ENCODE measurements at places on chromosomes 11 and 22.

GRCh38 chr11:12761029-12761428, 86.8 kb downstream of the TEAD1 start:
- DNase-seq = no peak

- no peak for DNase-seq
Measured at GRCh38 chr11:13841393-13841792, 121.1 kb upstream of the SPON1 start.

DNA sequence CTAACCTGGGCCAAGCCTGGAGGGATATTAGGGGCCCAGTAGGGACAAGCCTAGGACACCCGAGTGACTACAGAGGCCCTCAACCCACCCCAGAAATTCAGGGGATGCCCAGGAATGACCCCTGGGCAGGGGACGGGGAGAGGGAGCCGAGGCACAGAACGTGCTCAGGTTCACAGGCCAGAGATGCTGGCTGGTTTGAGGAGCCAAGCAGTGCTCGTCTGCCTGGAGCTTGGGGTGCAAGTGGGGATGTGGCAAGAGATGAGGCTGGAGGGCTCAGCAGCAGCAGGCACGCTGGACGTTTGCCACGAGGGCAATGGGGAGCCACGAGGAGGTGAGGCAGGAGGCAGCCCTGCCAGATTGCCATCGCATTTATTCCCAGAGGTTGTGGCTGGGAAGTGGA, 34.0 kb upstream of the EMID1 start:
- no peak for DNase-seq

DNA sequence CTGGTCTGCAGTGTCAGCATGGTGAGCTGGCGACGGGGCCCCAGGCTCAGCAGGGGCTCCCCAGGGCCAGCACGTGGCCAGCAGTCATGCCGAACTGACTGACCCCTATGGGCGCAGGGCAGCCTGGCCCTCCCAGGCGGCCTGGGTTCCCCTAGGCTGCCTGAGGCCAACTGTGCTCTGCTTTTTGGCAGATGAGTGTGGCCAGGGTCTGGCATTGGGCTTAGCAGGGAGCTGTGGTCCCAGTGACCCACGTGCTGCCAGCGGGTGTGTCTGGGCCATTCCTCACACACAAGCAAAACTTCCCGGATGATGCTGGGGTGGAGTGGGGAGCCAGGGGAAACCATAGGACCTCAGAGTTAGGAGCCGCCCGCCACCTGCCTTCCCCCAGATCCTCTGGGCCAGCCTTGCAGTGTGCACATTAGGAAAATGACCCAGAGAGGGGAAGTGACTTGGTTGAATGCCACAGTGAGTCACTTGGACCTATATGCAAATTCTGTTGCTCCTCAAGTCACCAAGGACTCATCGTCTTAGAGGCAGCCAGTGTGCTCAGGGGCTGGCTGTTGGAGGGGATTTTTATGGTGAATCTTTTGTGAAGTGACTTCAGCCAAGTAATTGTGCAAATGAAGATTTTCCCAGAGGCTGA, 6.5 kb downstream of the ADORA2A start:
- DNase-seq = no peak

DNA sequence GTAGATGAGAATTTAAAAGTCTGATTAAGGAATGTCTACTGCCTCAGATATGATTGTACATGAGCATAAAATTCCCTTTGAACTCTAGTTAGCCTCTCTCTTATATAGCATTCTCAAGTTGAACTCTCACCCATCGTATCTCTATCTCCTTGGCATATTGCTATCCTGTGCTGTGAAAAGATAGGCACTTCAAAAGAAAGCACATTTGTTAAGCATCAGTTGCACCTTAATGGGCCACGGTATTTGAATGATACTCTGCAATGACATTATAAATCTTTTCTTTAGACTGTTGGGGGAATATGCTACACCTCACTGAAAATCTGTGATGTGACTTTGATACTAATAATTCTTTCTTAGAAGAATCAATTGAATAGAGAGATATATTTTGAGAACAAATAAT, 570.7 kb downstream of the JRKL start:
- DNase-seq = no peak

GRCh38 chr22:46075764-46076531, 74.4 kb upstream of the PPARA start:
- no peak for DNase-seq

DNA sequence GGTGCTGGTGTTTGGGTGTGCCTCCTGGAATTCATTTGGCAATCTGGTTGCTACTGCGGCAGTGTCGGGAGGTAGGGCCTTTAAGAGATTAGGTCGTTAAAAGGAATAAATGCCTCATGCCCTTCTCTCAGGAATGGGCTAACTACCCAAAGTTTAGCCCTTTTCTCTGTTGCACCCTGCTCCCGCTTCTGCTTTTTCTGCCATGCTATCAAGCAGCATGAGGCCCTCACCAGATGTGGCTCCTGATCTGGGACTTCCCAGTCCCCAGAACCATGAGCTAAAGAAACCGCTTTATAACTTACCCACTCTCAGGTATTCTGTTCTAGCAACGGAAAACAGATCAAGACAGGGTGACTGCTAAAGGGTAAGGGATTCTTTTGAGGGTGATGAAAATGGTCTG, 6.3 kb downstream of the EIF3D start:
- no peak for DNase-seq

- DNase-seq = no peak
Measured at GRCh38 chr11:117663821-117664220, 133.2 kb downstream of the DSCAML1 start.

GRCh38 chr11:31767685-31768084, 43.4 kb downstream of the PAX6 start:
- no peak for DNase-seq

GRCh38 chr11:4061700-4062099, 32.9 kb upstream of the RRM1 start:
- no peak for DNase-seq

- no peak for DNase-seq
Measured at GRCh38 chr11:12239804-12240371, 129.5 kb downstream of the MICAL2 start.

GRCh38 chr22:34072585-34072984, 152.3 kb upstream of the LARGE1 start:
- no peak for DNase-seq

DNA sequence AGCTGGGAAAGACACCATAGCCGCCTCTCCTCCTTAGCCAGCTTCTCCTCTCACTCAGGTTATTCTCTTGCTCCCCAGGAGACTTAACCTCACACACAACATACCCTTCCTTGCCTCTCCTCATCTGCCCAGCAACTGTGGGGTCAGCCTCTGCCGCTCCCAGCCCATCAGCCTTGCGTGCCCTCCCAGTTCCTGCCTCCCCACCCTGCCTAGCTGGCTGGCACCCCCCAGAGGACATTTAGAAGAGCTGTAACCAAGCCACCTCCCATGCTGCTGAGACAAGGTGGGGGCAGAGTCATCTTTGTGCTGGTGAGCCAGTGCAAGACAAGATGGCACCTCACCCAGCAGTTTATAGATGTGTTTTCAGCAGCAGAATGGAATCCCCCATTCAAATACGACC, 38.2 kb downstream of the TOM1 start:
- no peak for DNase-seq

GRCh38 chr11:29163231-29163630, 853.6 kb downstream of the KCNA4 start:
- DNase-seq = no peak

- DNase-seq = no peak
Measured at GRCh38 chr22:20441631-20442484, 4.2 kb upstream of the SCARF2 start.

GRCh38 chr11:35752115-35752514, 89.5 kb downstream of the TRIM44 start:
- DNase-seq = no peak

- DNase-seq = no peak
Measured at GRCh38 chr11:35463331-35463751, 44.0 kb upstream of the SLC1A2 start.

DNA sequence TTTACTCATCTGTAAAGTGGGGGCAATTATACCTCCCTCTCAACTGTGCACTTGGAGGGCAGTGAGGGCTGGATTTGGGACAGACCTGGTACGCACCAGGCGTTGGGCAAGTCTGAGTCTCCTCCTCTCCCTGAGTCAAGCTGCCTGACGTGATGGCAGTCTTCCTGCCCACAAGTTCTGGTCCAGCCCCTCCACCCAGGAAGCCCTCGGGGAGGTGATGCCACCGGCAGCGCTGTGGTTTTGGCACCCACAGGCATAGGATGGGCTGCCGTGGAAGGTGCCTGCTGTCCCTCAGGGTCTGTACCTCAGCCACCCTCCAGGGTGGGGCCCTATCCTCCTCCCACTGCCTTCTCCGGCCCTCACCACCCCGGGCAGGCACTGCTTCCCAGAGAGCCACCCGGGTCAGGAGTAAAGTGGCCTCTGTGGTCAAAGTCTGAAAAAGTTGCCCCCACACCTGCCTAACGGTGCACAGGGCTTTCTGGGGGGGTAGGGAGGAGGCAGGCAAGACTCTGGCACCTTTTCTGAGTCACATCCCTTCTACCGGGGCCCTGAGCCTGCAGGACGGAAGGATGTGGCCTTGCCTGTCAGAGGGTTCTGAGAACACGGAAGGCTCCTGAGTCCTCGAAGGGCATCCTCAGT, 6.5 kb upstream of the APOBEC3H start:
- no peak for DNase-seq

GRCh38 chr11:123330071-123330470, 100.0 kb upstream of the GRAMD1B start:
- DNase-seq = no peak

GRCh38 chr22:50437511-50438304, 37.1 kb downstream of the SBF1 start:
- no peak for DNase-seq

GRCh38 chr22:36497910-36498665, 8.8 kb downstream of the FOXRED2 start:
- no peak for DNase-seq

DNA sequence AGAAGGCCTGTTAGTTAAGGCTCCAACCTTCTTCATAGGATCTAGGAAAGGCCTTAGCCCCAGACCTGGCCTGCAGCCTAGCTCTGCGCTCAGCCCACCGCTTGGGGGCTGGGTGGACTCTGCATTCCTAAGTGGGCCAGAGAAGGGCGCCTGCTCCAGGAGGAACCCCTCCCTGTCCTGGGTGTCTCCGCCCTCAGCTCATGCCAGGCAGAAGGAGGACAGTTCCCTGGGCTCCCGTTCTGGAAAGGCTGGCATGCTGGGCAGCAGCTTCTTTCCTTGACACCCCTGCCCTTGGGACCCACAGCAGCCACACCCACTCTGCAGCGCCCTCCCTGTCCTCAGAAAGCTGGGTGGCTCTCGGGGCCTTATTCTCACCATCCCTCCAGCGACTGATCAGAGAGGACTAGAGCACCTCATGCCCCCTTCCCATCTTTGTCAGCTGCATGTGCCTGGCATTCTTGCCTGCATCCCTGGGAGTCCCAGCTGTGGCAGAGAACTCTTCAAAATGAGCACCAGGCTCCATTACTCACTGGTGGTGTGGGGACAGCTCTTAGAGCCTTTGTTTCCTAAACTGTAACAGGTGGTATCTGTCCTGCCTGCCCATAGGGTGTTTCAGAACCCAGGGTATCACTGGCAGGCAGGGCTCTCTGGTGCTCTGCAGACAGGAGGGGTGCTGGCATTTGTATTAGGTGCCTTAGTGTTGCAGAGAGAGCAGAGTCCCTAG, 20.3 kb upstream of the MYRF start:
- no peak for DNase-seq

- no peak for DNase-seq
Measured at GRCh38 chr22:17536269-17536668, 27.0 kb upstream of the SLC25A18 start.

DNA sequence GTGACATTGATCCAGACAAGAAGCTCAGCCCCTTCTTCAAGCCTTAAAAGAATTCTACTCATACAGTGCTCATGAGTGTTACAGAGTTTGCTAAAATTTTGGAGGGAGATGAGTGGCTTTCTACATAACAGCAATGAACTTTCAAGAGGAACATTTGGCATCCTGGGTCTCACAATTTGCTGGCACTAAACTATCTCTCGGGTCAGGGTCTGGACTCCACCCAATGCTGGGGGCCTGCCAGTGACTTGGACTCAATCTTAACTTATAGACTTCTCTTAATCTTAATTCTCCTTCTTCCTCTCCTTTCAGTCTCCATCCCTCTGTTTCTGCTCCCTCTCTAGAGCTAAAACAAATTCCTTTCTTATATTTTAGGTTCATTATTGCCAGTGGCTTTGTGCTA, 317.9 kb downstream of the TMEM135 start:
- no peak for DNase-seq

- DNase-seq = no peak
Measured at GRCh38 chr22:50121202-50121740, 31.5 kb downstream of the MOV10L1 start.

- DNase-seq = no peak
Measured at GRCh38 chr22:37195921-37196320, 7.9 kb upstream of the C1QTNF6 start.

GRCh38 chr11:63999349-64000025, 13.2 kb downstream of the OTUB1 start:
- DNase-seq = peak; percentile 89

DNA sequence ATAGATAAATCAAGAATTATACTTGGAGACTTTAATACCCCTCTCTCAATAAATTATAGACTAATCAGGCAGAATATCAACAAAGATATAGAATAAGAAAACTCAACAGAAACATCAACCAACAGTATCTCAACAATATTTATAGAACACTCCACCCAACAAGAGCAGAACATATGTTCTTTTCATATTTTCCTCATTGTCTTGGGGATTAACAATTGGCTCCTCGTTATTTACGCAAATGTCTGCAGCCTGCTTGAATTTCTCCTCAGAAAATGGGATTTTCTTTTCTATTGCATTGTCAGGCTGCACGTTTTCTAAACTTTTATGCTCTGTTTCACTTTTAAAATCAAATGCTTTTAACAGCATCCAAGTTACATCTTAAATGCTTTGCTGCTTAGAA, 37.0 kb upstream of the FBLN1 start:
- no peak for DNase-seq

- no peak for DNase-seq
Measured at GRCh38 chr11:75668451-75669297, at the start of gene MAP6. TSS of gene MAP6 (minus strand) at chr11:75669038. CDS start at chr11:75668369, 669 bp downstream.

GRCh38 chr11:92125321-92125720, 99.3 kb upstream of the FAT3 start:
- DNase-seq = no peak

DNA sequence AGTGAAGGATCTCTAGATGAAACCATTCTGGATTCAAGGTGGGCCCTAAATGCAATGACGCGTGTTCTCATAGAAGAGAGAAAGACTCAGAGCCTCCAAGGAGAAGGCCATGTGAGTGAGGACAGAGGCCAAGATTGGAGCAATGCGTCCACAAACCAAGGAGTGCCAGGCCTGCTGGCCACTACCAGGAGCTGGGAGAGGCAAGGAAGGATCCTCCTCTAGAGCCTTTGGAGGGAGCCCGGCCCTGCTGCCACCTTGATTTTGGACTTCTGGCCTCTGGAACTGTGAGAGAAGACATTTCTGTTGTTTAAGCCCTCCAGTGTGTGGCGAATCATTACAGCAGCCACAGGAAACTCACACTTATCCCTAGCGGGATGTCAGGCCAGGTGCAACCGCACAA, 52.7 kb upstream of the SHANK2 start:
- DNase-seq = no peak

GRCh38 chr22:28142361-28142961, 223.4 kb upstream of the PITPNB start:
- no peak for DNase-seq

- DNase-seq = no peak
Measured at GRCh38 chr22:45197606-45198462, 34.1 kb downstream of the NUP50 start.

GRCh38 chr11:27991736-27992135, 116.2 kb downstream of the KIF18A start:
- DNase-seq = no peak

All from type B pancreatic cell (in vitro differentiated cells).